ENCODE measurements at places on chromosomes 5 and 9.

- no peak for DNase-seq
These were observed 189.7 kb upstream of the SLC27A6 start for GRCh38 chr5:128775558-128775957.

- no peak for DNase-seq
These were observed 525.1 kb downstream of the TAF11L14 start for GRCh38 chr5:18159331-18159730.

DNA sequence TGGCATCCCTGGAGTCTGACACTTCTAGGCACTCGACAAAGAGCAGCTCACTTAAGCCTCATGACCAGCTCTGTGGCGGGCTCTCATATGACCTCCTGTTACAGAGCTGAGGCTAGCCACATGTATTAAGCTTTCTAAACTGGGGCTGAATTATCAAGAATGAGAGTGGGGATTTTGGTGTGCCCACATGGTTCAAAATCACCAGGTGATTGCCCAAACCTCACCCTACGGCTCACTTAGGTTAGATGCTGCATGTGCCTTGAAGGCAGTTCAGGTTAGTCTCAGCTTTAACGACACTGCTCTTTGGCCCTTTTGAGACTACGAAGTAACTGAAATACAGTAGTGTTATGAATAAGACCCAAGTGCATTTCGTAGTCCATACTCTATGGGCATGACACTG lies 39.4 kb upstream of the SMIM32 start:
- no peak for DNase-seq

GRCh38 chr5:74016373-74016772 lies 390.4 kb downstream of the ARHGEF28 start:
- no peak for DNase-seq

DNA sequence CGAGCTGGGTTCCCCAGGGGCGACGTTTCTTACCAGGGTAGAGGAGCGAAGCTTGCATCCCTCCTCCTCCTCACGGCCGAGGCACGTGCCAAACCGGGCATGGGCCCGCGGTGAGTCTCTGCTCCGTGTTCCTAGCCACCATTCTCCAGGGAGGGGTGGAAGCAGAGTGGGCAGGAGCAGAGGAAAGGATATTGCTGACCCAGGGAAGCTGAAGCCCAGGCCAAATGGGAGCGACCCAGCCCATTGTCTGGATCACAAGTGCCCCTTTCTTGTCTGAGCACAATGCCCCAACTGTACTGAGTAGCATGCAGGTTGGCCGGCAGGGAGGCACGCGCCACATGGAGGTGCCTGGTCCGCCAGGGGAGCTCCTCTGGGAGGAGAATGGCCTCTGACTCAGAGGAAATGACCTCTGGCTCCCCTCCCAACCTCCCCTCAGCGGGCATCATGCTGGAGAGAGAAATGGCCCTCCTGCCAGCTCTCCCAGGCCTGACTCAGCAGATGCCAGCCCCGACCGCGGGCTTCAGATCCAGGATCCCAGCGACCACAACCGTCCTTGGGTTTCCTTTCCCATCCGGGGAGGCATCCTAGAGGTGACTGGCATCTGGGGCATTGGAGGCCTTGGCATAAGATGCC lies 1.1 kb downstream of the PRR7 start:
- no peak for DNase-seq

DNA sequence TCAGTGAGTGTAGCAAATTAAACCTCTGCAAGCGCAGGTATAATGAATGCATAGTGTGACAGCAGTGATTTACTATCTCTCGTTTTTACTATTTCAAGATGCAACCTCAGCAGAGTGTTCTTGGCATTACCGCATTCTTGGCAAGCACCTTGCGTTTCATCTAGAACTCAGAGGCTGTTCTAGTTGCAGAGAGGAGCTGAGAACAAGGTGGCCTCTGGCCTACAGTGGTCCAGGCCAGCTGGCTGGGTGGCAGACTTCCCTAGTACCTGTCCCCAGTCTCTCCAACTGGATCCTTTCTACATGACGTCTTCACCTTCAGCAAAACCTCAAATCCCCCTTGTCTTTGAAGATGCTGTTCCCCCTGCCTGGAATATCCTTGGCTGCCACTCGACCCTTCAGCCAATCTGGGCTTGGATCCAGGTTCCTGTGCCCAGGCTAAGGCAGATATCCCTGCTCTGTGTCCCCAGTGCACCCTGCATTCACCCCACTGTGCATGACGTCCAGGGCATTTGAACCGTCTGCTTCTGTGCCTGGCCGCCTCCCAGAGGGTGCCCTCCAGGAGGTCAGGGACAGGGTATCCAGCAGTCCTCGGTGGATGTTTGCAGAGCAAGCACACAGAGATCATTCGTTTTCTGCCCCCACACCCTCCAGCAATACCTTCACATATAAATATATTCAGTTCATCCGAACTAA lies 120.4 kb upstream of the CPEB4 start:
- no peak for DNase-seq

DNA sequence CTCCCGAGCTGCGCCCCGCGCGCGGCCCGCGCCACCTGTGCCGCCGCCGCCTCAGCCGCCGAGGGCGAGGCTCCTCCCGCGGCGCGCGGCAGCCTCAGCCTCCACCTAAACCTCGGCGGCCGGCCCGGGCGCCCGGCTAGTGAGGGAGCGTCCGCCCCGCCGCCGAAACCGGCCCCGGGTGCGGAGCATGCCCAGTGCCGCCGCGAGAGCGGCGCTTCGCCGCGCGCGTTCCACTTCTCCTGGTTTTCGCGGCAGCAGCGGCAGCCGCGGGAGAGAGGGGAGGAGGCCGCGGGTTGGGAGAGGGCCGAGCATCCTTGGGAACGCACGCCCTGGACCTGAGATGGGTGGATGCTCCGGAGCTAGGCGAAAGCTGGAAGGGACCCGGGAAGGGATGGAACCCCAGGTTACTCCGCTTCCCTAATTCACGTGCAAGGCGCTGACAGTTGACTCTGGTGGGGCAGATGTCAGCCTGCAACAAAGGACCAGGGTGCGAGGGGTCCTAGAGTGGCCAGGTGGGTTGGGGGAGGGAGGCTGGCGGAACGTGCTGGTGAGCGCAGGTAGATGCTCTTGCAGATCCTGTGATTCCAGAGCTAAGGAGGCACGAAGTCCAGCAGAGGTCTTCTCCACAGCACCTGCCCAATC lies at the start of gene CTNND2:
Gene CTNND2 (minus strand): TSS at position 182 of the 642 bp plus-strand sequence. CDS start 593 bp downstream, outside the sequence.
- DNase-seq: no peak

- DNase-seq: no peak
These were observed 943.1 kb upstream of the WWC1 start for GRCh38 chr5:167348251-167348926.

- no peak for DNase-seq
These were observed 1.2 kb downstream of the SURF4 start for GRCh38 chr9:133374612-133375115.

DNA sequence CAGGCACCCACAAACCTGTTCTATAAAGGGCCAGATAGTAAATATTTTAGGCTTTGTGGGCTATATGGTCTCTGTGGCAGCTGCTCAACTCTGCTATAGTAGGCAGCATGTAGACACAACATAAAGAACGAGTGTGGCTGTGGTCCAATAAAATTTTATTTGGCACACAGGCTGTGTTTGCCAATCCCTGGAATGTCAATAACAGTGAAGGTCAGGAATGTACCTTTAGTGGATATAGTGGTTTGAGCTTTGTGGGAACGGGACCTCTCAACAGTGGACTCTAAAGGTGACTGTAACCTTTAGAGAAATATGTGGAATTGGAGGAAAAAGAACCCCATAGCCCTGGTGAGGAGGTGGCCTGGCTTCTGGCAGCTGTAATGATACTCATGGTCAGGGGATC lies 145.2 kb downstream of the MAST4 start:
- DNase-seq: peak; percentile 75

- no peak for DNase-seq
These were observed 61.6 kb downstream of the CXXC5 start for GRCh38 chr5:139709582-139710318.

DNA sequence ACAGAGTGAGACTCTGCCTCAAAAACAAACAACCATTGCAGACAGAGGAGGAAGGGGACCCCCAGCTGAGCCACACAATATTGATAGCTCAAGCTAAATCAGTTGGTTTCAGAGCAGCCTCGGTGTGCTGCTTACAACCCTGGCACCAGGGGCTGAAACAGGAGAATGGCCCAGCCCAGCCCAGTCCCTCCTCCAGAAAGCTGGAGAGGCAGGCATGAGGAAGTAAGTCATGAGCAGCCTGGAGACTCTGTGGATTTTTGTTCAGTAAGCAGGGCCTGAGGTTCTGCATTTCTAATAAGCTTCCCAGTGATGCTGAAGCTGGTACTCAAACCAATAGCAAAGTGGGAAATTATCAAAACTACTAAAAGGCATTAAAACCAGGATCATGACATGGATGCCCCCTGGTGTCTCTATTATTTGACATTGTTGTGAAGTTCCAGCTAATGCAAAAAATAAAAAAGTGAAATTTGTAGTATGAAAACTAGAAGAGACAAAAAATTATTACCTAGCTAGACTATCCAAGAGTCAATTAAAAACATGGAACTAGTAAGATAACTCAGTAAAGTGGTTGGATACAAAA lies 14.2 kb downstream of the PRRT1B start:
- DNase-seq: no peak

DNA sequence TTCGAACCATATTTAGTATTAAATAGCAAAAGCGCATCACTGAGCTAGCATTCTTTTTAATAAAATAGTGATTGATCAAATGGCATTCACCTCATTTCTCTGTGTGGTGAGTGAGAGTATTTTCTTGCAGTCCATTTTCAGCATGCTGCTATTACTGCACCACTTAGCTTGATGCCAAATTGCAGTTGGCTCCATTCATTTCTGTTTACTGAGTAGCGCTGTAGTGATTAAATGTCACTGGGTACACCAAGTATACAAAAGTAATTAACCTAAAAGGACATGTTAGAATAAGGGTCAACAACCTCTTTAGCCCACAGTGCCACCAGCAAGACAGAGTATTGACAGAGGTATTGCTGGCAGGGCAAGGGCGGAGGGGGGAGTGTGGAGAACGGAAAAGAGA lies 122.0 kb downstream of the TLE4 start:
- no peak for DNase-seq

- no peak for DNase-seq
These were observed 22.6 kb downstream of the VCAN start for GRCh38 chr5:83494087-83494620.

DNA sequence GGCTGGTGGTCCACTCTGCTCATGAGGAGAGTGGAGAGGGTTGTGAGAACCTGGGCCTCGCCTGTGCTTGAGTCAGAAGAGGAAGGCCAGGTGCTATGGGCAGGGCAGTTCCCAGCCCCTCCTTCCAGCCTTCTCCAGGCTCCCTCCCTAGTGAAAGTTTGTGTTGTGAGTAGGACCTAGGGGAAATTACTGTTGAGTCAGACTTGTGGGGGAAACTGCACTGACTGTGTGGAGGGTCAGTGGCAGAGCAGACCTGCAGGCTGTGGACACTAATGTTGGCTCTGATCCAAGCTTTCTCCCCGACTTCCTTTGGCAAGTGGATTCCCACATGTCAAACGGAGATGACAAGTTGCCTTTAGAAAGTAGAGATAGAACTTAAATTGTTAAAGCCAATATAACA lies 102.6 kb downstream of the ARHGAP26 start:
- no peak for DNase-seq

DNA sequence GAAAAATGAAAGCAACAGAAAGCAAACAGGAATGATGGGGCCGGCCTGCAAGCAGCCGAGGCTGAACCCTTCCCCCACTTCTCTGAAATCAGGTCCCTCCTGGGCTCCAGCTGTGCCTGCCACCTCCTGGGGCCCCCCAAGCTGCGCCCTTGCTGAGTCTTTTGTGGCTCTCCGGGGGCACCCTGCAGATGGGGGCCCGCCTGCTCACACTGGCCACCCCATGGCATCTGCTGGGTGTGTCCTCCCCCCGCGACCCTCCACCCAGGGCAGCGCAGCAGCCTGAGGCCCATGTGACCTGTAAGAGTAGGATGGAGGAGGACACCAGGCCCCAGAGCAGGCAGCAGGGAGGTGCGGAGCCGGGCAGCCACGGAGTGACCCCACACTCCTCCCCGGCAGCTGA lies 5.7 kb downstream of the GPSM1 start:
- DNase-seq: no peak

- no peak for DNase-seq
These were observed 16.6 kb upstream of the PCDHB2 start for GRCh38 chr5:141077826-141078225.

- no peak for DNase-seq
These were observed 277.2 kb upstream of the MPDZ start for GRCh38 chr9:13556656-13557055.
